Activated CD8-positive, alpha-beta memory T cell treated with anti-CD3 and anti-CD28 coated beads for 1 hour (primary cell): ENCODE measurements at places on chromosomes 2 and 18.

- DNase-seq: no peak
These were observed 125.0 kb downstream of the CACNB4 start for GRCh38 chr2:151973901-151974199.

- no peak for DNase-seq
These were observed 13.6 kb upstream of the ATP6V1C2 start for GRCh38 chr2:10707831-10708230.

DNA sequence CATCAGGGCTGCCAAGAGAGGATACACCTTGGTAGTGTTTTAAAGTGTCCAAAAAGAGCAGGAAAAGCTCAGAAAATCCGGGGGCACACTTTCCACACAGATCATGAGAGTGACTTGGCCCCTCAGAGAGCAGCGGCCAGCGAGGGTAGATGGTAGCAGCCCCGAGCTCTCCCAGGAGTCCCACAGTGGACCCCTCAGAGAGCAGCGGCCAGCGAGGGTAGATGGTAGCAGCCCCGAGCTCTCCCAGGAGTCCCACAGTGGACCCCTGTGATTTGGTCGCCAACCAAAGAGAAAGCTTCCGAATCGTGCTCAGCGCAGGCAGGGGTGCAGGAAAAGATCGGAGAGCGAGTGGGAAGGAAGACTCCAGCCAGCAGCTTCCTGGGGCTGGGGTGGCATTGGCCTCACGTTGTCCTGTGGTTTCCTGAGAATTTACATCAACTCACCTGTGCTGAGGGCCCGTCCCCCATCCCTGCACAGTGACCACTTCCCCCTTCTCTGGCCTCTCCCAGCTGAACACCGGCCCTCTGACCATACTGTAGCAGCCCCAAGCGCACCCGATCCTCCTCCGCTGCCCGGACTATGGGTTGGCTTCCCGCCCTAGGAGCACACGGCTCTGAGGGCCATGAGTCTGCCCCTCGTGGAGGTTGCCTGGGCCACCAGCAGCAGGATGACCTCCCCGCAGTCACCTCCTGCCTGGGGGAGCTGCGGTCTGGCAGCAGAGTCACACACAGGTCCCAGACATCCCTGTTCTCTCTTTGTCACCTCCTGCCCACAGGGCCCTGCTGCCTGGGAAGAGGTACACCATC lies 33.7 kb downstream of the MTERF4 start:
- no peak for DNase-seq

GRCh38 chr2:235643680-235644511 lies 150.1 kb downstream of the AGAP1 start:
- DNase-seq: no peak

DNA sequence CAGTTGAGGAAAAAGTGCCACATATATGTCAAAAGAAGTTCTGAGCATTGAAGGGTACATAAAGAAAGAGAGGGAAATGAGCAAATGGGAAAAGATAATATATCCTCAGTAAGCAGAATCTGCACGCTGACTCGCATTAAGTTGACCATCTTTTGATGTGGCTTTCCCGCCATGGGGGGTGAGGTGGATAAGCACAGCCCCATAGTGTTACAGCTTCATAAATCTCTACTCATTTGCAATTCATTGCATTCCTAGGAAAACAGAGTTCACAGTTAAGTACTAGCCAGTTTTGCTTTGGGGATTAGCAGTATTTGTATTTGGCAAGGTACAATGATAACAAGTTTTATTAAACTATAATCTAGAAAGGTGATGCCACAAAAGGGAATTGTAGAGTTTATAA lies 814.2 kb downstream of the LRP1B start:
- DNase-seq: no peak

GRCh38 chr2:166170356-166170755 lies 42.5 kb upstream of the SCN1A start:
- no peak for DNase-seq

GRCh38 chr2:56266761-56267414 lies 83.1 kb downstream of the CCDC85A start:
- DNase-seq: no peak
